ENCODE measurements at places on chromosomes 7 and 10.

DNA sequence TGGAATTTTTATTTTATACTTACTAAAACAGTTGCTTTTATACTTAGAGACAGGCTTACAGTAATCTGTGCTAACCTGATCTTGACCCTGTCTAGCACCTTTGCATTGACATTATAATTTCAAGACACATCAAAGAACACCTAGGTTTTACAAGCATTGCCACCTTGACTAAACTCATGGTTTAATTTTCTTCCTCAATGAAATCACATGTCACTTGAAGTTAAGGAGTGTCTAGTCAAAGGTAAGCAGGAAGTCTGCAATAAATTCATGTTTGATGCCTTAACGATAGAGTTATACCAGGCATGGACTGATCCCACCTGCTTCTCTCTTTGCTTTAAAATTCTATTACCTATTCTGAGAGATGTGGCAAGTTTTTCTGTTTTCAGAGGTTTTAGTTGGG, 62.4 kb downstream of the ZNF800 start:
- DNase-seq: no peak

DNA sequence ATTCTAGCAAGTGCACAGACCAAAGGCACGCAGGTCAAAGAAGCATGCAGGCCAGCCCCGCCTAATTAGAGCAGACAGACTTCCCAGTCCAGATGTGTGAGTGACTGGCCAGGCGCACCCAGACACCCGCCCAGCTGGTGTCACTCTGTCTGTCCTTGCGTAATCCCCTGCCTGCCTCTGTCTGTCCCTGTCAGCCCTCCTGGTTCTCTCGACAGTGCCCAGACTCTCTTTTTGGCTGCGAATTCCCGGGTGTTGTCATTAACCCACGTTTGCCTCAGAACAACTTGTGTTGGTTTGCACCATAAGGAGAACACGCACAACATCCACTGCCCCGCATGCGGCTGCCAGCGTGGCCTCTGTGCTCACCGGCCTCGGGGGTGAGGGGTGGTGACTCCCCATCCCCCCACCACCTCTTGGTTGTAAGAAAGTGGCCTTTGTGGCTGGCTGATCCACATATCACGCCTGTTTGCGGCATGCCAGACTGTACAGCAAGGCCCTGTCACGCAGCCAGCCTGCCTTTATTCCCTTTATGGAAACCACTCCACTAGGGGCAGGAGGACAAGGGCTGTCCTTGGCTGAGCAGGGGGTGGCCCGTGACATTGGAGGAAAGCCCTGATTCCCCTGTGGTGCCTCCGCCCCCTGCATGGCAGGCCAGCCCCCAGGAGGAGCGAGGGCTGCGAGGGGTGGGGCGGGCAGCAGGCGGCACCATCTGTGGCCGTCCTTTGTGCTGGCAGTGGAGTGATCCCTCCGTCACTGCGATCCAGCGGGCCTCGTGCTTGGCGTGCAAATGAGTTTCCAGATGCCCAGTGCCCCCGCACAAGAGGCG, 72.8 kb upstream of the PPIF start:
- DNase-seq: no peak

DNA sequence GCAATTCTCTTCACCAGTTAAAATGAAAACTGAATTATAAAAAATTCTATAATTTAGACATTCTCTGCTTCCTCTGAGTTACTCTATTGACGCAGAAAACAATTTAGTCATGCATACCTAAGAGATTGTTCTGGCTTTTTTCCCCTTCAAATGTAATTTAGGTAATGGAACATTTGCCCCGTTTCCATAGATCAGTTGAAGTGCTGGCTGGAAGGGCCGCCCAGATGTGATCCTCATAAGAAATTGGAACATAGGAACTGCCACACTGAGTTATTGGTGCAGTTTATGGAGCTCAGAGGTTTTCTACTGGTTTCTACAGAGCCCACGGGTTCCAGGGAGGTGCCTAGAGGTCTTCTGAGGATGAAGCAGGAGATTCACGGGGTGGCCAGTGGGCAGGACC, 581.7 kb downstream of the SDK1 start:
- no peak for DNase-seq

DNA sequence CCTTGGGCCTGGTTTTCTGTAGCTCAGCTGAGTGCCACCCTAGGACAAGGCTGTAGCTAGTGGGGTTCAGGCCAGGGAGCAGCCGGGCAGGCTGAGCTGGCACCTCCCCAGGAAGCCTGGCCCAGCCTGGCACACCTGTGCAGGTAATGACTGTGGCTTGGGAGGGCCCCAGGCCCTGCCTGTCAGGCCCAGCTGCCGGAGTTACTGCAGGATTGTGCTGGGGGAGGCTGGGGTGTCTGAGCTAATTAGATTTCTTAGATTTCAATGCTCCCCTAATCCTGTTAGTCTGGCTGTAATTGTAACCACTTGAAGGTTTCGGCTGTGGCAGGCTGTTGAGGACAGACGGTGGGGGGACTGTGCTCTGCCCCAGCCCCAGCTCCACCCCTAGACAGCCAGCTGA, 6.0 kb downstream of the ZMIZ1 start:
- no peak for DNase-seq

- DNase-seq: no peak
These were observed 5.8 kb downstream of the PWWP2B start for GRCh38 chr10:132402781-132403241.

DNA sequence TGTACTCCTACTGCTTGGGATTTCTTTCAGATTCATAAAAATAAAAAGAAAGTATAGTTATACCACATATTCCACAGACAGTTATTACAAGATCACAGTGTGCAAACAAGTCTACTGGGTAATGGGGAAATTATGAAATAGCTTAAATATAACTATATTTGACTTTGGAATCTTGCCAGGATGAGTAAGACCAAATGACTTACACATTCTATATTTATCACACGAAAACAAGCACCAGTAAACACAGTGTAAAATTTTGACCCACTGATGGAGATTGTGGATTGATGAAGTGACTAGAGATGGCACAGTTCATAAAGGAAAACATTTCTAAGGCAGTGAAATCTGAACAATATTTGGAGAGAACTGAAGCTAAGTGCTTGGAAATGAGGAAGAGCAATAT, 339.7 kb downstream of the THSD7A start:
- DNase-seq: no peak

DNA sequence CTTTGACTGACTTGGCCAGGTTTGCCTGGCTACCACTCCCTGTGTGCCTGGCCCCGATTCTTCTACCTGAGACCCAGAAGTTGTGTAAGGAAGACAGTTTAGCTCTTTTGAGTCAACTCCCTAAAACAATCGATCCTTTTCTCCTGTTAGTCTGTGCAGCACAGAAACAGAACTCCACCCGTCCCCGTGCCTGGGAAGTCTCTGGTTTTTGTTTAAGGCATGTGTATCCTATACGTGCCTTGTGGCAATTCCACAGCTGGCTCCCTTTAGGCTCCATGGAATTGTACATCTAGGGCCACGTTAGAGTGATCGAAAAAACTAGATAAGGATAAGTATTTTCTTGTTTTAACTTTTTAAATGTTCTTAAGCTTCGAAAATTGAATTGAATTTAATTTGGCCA, 131.6 kb downstream of the BICC1 start:
- DNase-seq: no peak

GRCh38 chr7:36048141-36048901, 104.7 kb upstream of the EEPD1 start:
- DNase-seq: no peak

GRCh38 chr10:5508786-5509185, 9.4 kb upstream of the CALML5 start:
- no peak for DNase-seq

DNA sequence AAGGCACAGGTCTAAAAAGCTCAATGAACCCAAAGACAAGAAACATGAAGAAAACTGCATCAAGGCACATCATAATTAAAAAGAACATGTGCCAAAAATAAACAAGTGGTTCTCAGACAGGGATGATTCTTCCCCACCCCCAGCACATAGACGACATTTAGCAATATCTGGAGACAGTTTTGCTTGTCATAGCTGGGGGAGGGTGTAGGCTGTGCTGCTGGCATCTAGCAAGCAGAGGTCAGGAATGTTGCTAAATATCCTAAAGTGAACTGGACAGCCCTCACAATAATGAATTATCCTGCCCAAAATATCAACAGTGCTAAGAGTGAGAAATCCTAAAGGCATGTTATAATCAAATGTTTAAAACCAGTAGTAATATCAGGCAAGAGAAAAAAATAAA, 122.6 kb downstream of the MICU1 start:
- no peak for DNase-seq

Data from NCI-H460 (cell line).